ENCODE measurements at places on chromosomes 4 and X. TPM values are rescaled to one million over a fixed set of nuclear protein-coding genes. Genes with fewer than 3 reads are reported as not detected.

DNA sequence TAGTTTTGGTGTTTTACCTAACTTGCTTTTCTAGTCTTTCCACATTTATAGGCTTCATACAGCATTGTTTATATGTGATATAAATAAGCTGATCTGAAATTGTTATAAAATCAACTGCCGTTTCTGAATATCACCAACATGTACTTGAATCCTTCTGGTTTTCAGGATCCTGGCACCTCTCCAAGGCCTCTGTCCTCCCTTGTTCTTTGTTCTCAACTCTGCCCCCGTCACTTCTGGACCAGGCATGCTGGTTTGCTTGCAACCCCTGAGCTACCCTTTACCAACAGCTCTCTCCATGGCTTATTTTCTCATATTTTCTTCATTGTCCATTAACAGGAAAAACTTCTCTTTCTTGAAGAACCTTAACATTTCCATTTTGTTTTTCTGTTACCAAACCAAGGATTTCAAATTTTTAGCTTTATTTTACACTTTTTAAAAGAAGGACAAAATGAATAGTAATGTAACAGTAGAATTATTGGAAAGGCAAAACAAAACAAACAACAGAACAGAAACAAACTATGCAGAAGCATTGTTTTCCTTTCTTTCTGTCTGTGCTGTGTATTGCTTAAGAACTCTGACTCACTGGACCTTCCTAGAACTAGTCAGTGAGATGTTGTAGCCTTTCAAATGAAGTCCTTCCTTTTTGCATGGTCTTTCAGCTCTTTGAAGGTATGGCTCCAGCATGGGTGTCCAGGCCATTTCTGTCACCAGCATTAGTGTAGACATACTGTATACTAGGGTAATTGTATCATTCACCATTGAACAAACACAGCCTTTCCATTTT is 44.8 kb downstream of the BANK1 start:
- peak; percentile 4 for DNase-seq

The HTR2C gene
- 0.95 TPM for polyA plus RNA-seq

- DNase-seq = no peak
Observed at GRCh38 chr4:76447393-76447851, 12.4 kb downstream of the SHROOM3 start.

The FAM9C gene
- polyA plus RNA-seq = 0.15 TPM

The BRS3 gene
- polyA plus RNA-seq = 0.06 TPM

The FRMPD3 gene
- polyA plus RNA-seq = 0.36 TPM

- DNase-seq = peak; percentile 72
Observed at GRCh38 chr4:144355811-144356757, 215.6 kb upstream of the GYPA start.

GRCh38 chrX:136856551-136856950 is 24.0 kb downstream of the RBMX start:
- no peak for DNase-seq
